ENCODE measurements at places on chromosomes 1 and 21.

GRCh38 chr1:207744000-207744534, 7.8 kb upstream of the CD46 start:
- DNase-seq, result no peak

DNA sequence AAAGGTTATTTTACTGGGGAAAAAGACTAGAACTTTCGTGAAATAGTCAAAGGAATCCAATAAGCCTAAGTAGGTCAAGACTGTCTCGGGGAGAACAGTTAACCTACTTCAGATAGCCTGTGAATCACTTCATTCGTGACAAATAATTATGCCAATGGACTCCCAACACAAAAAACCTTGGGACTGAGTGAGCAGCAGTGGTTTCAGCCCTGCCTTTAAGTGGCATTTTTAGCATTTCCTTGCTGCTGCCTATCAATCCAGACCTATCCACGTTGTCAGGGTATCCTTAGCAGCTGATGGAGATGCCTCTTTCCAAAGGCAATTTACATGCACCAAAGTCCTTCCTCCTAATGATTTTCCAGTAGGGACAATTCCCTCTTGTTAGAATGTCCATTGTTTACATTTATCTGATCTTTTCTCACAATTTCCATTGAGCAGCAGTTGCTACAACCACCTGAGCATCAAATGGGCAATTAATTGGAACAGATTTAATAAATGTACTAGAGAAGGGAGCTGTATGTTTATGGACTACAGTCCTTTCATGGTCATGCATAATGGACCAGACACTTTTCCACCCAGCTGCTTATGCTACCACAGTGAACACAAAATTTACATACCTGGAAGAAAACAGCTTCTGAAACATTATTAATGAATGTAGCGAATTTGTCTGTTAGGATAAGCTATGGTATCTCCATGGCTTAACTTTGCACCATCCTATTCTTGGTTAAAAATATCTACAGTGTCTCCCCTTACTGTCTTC, 75.8 kb downstream of the TM2D1 start:
- DNase-seq, result no peak

GRCh38 chr1:51948491-51948915, 42.0 kb downstream of the RAB3B start:
- DNase-seq, result no peak

- no peak for DNase-seq
Observed at GRCh38 chr1:36520771-36521420, 38.2 kb upstream of the CSF3R start.

DNA sequence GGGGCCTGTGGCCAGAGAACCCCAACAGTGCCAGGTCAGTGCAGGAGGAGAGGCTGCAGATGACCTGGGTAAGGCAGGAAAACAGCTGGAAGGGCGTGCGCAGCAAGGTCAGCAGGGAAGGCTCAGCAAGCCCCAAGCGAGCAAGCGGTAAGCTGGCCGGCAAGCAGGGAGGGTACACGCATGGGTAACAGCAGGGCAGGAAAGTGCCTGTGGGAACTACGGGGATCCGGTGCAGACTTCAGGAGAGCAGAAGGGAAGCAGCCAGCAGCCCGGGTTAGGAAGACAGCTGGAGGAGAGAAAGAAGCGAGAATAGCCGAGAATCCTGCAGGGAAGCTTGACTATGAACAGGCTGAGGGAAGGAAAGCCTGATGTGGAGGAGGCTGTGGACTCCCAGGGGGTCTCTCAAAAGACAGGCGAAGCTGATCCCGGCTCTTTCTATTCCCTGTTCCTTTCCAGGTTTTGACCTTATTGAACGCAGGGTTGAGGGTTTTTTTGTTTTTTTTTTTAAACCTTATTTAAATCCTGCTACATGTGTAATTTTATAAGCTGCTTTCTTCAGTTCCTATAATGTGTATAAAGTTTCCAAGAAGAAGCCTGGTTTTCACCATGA, 20.9 kb downstream of the UMODL1 start:
- no peak for DNase-seq

- no peak for DNase-seq
Observed at GRCh38 chr1:217498209-217498608, 132.7 kb downstream of the GPATCH2 start.

GRCh38 chr1:7409278-7409677, 361.8 kb upstream of the VAMP3 start:
- DNase-seq, result no peak

DNA sequence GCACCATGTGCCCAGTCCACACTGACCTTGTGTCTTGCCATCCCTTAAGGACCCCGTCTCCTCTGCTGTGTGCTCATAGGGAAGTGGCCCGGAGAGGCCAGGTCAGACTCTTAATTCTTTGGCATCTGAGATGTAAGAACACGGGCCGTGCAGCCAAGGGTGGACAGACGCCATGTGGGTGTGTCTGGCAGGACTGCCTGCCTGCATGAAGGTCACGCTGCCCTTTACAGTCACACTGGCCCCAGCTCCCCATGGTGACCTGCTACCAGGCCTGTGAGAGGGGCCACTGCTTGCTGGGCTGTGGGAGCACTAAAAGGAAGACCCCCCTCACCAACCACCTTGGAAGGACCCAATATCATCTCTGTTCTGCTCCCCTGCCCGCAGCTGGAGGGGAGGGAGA, 17.7 kb downstream of the DHRS3 start:
- no peak for DNase-seq

GRCh38 chr1:76669131-76669530, 198.1 kb upstream of the ST6GALNAC5 start:
- no peak for DNase-seq

DNA sequence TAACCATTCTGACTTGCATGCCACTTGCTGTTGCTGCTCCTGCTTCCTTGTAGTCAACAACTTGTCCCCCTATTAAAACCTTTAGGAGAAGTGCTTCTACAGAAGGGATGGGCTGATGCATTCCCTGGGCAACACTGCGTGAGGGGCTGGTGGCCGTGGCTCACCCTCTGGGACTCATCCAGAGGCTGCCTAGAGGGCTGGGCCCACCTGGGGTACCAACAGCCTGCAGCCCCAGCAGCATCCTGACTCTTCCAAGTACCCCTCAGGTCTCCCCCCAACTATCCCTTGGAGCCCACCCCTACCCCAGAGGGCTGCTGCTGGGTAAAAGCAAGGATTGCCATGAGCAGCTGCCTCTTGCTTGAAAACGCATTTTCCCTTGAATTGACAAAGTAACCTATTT, 34.7 kb upstream of the LHX4 start:
- DNase-seq, result no peak

DNA sequence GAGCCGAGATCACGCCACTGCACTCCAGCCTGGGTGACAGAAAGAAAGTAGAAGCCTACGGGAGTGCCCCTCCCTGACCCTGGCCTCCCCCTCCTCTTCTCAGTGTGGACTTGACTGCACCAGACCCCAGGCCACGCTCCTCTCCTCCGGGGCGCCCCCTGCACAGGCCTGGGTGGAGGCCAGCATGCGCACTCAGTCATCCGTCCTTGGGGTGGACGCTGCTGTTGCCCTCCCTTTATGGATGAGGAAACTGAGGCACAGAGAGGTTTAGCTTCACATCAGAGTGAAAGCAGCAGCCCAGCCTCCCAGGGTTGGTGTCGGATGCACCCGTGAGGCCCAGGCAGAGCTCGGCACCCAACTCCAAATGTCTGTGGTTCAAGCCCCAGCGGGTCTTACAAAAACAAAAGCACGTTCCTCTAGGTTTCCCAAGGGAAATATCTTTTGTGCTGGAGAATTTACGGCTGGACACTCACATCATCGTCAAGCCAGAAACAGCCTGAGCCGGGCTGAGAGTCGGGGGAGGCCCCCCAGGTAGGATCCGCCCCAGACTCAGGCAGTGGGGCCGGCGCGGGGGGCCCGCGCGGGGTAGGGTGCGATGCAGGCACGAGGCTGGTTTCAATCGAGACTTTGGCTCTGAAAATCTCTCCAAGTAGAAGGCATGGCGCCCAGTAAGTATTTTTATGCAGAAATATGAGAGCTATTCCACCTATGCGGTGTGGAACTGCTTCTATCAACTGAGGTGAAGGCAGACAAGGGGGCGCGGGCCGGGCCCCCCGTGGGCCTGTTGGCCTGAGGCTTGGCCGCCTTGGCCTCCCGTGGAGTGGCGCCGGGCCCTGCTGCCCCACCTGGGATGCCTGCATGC, 36.6 kb downstream of the MORN1 start:
- DNase-seq, result no peak

GRCh38 chr1:19398309-19398760, 86.2 kb downstream of the SLC66A1 start:
- DNase-seq, result no peak

DNA sequence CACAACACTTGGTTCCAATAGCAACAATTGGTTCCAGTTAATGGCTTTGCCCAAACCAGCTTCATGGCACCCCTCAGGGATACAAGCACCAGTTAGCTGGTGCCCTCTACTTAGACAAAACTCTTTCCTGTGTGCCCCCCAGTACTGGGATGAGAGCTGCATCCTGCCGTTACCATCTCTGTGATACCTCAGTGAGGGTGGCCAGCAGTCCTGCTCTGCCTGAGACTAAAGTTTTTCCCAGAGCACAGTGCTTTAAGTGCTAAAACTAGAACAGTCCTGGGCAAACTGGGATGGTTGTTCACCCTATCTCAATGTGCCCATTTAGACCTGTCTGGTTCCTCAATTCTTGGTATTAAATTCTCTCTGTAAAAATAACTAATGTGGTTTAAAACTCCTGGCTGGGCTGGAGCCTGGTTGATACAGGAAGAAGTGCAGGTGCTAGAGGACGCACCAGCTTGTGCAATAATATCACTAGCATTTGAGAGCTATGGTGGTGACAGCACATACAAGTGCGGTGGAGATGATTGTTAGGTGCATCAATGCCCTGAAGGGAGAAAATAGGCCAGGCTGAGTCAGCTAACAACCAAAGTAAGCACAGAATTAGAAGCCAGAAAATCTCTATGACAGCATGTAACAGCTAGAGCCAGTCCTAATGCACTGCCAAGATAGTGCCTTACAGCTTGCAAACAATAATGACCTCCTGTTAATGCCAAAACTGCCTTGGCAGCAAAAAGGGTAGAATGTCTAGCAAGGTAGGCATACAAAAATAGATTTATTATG, 179.8 kb upstream of the GALNT2 start:
- DNase-seq, result no peak

GRCh38 chr1:1354271-1355247, 3.8 kb downstream of the MXRA8 start:
- DNase-seq, result peak; percentile 55

- no peak for DNase-seq
Observed at GRCh38 chr1:100979631-100980030, 46.0 kb downstream of the DPH5 start.

DNA sequence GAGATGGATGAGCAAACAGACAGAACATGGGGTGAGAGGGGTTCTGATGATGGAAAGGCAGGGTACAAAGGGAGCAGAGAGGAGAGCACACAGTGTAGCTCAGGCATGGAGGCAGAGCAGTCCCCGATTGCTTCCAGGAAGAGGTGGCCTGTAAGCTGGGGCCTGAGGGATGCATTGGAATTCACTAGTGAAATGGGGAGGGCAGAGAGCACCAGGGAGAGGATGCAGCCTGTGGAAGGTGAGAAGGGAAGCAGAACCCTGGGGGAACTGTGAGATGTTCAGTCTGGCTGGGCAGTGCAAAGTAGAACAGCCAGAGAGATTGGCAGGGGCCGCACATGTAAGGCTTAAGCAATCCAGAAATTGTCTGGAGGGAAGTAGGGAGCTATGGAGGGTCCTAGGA, 12.2 kb downstream of the ZNF362 start:
- no peak for DNase-seq

DNA sequence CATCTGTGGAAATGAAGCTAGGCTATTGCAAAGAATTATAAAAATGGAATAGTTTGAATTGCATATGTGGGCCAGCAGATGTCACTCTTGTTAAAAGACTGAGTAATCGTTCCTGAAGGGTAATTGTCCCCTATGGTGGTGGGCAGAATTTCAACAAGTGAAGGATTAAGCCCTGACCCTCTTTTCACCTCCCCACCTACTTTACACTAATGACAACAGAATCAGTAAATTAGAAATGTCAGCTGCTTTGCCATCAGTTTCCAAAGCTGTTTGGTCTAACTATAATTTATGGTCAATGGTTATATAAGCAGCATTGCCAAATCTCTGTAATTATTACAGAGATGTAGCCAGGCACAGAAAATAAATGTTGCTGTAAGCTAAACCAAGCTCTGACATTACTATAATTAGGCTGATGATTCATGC, 898.6 kb downstream of the AMY1C start:
- DNase-seq, result no peak

DNA sequence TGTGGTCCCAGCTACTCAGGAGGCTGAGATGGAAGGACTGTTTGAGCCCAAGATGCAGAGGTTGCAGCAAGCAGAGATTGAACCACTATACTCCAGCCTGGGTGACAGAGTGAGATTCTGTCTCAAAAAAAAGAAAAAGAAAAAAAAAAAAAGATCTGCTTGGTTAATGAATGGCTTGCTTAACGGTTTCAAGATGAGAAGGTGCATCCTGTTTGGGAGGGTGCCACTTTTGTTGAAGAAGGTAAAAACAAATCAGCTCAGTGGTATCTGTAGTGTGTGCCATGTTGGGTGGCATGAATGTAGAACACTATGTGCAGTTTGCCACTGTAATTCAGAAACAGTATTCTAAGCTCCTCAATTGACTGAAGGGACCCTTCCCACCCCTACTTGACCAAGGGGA, 94.9 kb upstream of the ETV3 start:
- DNase-seq, result no peak

- DNase-seq, result no peak
Observed at GRCh38 chr1:205575294-205575885, 56.4 kb downstream of the ELK4 start.

GRCh38 chr1:191585095-191585494, 573.2 kb upstream of the RGS18 start:
- no peak for DNase-seq

Measured in T-cell (primary cell).